ENCODE measurements at places on chromosomes 11 and 22.

- no peak for DNase-seq
Measured at GRCh38 chr22:46854125-46854870, 91.8 kb downstream of the TBC1D22A start.

DNA sequence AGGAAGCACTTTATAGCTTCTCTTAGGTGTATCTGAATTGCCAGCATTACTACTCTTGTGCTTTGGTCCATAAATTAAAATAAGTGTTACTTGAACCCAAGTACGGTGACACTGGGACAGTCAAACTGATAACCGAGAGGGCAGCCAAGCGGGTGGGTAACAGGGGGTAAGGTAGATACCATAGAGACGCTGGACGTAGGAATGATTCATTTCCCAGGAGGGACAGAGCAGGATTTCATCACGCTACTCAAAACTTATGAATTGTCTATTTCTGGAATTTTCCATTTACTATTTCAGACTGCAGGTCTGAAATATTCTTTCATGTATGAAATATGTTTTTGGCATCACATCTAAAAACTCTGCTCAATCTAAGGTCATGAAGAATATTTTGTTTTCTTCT, 14.8 kb upstream of the SPATA19 start:
- no peak for DNase-seq

- DNase-seq, result no peak
Measured at GRCh38 chr11:95413021-95413420, 182.0 kb upstream of the SESN3 start.

DNA sequence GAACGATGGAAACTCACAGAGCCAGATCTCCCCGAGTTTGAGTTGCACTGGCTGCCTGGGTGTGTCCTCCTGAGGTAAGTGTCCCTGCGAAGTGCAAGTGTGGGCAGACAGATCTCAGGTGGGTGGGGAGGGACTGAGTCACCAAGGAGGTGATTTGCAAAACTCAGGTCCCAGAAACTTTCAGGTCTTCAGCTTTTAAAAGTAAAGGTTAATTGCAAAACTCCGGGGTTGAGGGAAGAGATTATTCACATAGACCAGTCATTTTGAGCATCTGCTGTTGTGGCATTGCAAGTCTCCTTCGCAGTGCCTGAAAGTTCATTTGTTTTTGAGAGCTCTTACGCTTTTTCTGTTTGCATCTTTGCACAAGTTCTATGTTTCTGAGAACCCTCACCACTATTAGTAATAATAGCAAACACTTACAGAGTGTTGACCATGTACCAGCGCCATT, 7.1 kb downstream of the CD44 start:
- no peak for DNase-seq

DNA sequence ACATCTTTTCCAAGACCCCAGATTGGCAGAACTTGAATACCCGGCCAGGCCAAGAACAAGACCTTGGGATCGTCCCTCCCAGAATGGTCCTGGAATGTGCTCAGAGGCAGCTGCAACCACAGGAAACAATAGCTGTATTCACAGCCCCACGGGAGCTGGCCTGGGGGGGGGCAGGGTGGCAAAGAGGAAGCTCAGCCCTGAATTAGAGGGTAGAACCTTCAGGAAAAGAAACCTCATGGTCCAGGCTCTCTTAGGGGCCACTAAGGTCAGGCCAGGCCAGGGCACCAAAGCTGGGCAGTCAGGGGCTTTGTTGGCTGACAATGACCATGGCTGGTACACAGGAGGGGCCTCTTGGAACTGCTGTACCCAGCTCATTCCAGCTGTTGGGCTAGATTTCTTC, 17.3 kb downstream of the RPL27A start:
- no peak for DNase-seq

GRCh38 chr22:18970176-18970947, 34.3 kb upstream of the PRODH start:
- DNase-seq, result no peak

GRCh38 chr11:83033972-83034672, 37.6 kb downstream of the RAB30 start:
- peak; percentile 86 for DNase-seq

- no peak for DNase-seq
Measured at GRCh38 chr11:115918576-115918975, 414.4 kb upstream of the CADM1 start.

DNA sequence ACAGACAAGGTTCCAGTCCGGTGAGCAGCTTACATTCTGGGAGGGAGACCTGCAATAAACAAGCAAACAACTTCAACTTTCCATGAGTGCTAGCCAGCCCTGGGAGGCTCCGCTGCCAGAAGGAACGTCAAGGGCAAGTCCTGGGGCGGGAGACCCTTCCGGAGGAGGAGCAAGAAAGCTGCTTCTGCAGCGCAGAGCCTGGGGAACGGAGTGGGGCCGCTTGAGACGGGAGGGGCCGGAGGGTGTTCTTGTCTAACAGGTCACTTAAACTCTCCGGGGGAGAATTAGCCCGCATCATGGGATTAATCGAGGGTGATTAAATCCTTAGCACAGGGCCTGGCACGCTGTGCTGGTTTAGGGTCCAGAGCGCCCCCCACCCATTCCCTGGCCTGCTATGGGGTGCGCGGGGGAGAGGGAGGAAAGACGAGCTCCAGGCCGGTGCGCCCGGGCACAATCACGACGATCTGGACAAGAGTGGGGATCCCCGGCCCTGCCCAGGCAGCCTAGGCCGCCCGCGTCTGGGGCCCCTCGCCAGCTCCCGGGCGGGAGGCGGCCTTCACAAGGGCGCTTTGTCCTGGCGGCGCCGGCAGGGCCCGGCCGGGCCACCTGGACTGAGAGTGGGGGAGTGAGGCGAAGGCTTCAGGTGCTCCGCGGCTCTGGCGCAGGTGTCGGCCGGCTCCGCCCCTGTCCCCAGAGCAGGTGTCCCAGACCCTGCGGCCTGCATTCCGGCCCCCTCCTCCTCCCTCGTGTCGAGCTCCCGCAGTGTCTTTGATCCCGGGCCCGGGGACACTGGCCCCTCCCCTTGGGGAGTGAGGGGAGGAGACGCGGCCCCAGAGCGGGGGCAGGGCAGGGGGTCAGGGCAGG, 663 bp upstream of the LARGE2 start:
- no peak for DNase-seq

DNA sequence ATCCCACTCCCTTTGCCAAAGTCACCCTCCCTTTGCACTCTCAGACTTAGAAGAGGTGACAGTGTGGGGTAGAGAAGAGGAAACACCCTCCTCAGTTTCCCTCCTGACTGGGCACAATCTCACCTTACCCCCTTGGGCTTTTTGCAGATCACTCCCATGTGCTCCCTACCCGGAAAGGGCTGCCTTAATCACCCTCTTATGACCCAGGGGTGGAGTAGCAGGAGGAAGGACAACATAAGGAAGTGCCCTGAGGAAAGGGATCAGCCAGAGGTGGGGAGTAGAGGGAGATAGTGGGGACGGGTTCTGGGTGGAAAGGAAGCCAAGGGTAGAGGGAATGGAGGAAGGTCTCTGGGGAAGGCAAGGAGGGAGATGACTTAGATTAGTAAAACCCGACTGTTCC, 52.0 kb downstream of the NRXN2 start:
- DNase-seq, result no peak

- DNase-seq, result no peak
Measured at GRCh38 chr11:65351511-65351910, 3.0 kb upstream of the TIGD3 start.

DNA sequence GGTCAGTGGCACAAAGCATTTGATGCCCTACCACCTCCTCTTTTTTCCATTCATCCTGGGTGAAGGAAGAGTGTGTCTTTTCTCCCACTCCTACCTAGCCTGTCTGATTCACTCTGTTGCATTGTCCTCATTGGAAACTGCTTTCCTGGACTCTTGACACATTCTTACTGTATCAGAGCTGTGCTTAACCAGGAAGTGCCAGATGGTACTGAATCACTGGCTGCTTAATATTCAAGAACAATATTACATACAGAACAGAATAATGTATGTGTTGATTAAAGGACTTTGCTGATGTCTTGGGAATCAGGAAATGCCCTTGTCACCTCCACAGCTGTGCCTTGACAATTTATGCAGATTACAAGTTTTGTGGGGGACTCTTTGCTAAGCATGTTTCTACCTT, 44.4 kb downstream of the SVIP start:
- DNase-seq, result no peak

DNA sequence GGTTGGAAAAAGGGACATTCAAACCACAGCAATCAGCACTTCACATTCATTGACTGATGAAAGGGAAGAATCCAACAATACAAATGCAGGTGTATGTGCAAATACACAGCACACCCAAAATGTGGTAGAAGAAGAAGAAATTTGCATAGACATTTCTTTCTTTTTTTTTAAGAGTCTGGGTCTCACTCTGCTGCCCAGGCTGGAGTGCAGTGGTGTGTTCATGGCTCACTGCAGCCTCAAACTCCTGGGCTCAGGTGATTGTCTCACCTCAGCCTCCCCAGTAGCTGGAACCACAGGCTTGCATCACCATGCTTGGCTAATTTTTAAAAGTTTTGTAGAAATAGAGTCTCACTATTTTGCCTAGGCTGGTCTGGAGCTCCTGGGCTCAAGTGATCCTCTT, 21.9 kb downstream of the CARS1 start:
- DNase-seq, result no peak

DNA sequence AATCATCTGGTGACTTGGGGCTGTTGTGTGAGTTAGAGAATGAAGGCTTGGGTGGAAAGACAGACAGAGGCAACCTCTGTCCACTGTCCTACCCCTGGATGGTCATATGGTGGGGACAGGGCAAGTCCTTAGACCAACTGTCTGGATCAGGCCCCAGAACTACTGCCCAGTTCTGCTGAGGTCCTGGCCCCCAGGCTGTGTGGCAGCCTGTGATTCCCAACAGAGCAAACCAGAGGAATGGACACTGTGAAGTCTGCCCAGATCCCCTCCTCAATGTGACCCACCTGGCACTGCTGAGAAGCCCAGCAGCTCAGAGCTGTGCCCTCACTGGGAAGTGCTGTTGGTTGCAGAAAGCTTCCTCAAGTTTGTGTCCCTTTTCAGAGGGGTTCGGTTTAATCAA, 69.0 kb downstream of the GGTLC2 start:
- no peak for DNase-seq

DNA sequence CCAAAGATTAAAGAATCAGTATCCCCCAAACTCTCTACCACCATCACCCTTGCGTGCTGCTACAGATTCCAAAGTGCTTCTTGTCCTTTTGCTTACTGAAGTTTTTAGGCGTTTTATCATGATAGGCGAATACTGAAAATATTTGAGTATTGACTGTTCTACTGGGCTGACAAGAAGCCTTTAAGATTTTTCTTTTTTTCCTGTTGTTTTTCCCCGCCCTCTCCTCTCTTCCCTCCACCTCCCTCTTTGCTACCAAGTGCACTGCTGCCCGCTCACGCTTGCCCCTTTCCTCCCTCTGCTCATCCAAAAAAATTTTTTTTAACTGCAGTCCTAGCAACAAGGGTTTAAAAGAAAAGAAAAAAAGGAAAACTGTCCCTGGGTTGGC, 679 bp downstream of the SPCS2 start:
- DNase-seq, result no peak

GRCh38 chr22:43142880-43143562, at the start of gene MCAT:
MCAT (minus strand) TSS chr22:43143398; CDS start chr22:43143348, 50 bp downstream.
- DNase-seq, result no peak

GRCh38 chr11:113577356-113578032, 102.3 kb upstream of the DRD2 start:
- DNase-seq, result no peak

DNA sequence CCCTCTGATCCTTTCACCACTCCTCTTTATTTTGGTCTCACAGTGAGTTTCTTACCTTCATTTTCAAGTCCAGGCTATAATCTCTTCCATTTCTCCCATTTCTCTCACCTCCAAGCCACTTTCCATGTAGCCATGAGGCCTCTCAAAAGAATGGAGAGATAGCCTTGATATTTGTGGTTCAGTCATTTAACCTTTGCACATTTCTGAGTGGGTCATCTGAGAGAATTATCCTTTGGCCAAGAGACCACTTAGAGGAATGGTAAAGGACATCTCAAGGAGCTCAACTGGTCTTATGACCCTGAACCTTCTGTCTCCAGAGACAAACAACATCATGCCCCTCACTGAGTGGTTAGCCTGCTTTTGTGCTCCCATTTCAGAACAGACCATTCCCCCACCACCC, 121.1 kb downstream of the KIRREL3 start:
- no peak for DNase-seq

DNA sequence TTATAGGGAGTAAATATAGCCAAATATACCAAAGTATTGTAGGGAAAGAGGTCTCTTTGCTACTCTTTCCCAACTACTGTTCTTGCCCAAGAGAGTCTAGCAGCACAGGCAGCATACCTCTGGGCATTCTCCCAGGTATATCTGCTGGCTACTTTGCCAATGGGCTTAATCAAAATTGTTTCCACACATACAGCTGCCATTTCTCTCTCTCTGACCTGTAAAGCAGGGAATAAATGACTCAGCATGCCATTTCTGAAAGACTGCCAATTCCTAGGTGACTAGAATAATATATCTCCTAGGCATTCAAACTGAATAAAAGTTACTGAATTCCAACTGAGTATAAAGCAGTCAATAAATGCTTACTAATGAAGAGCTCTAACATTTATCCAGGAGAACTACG, 44.6 kb downstream of the RDX start:
- DNase-seq, result peak; percentile 7

GRCh38 chr11:126113515-126113957, 50.9 kb upstream of the CDON start:
- peak; percentile 98 for DNase-seq

DNA sequence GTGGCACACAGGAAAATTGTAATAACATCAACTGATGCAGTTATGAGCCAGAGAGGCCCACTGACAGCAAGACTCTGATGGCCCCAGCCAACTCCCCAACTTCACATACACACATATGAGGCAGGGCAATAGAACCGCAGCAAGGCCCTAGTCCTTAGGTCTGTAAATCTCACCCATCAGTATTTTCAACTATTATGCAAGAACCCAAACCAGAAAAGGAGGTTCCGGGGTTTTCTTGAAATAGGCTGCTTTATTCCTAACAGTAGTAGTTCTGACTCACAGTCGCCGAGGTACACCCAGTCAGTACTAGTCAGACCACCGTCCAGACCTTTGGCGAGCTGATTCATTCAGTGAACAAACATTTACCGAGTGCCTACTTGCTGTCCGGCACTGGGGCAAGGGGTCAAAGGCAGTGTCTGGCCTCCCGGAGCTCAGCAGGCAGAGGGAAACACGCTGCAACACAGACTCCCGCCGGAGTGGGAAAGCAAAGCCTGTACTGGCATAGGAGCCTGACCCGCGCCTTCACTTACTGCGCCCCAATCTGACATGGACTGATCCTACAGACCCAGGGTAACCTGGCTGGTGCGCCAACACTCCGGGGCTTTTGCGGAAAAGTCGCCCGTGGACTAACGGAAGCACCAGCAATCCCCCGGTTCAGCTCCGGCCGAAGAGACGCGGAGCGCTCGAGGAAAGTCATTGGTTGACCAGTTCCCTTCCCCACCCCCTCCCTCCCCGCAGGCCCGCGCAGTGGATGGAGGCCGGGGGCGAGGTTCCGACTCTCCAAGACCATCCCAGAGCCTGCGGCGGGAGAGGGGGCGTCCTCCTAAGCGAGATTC, 1.3 kb downstream of the PLEKHA7 start:
- no peak for DNase-seq

GRCh38 chr11:103395612-103396011, 286.4 kb downstream of the DYNC2H1 start:
- DNase-seq, result peak; percentile 50

GRCh38 chr11:72788241-72788640, 5.6 kb downstream of the STARD10 start:
- no peak for DNase-seq

GRCh38 chr11:114773541-114774338, 95.4 kb downstream of the NXPE2 start:
- no peak for DNase-seq

GRCh38 chr11:134407321-134407828, 4.7 kb downstream of the B3GAT1 start:
- no peak for DNase-seq

Measured in GM04503 (cell line).